ENCODE measurements at places on chromosomes 13 and 19.

DNA sequence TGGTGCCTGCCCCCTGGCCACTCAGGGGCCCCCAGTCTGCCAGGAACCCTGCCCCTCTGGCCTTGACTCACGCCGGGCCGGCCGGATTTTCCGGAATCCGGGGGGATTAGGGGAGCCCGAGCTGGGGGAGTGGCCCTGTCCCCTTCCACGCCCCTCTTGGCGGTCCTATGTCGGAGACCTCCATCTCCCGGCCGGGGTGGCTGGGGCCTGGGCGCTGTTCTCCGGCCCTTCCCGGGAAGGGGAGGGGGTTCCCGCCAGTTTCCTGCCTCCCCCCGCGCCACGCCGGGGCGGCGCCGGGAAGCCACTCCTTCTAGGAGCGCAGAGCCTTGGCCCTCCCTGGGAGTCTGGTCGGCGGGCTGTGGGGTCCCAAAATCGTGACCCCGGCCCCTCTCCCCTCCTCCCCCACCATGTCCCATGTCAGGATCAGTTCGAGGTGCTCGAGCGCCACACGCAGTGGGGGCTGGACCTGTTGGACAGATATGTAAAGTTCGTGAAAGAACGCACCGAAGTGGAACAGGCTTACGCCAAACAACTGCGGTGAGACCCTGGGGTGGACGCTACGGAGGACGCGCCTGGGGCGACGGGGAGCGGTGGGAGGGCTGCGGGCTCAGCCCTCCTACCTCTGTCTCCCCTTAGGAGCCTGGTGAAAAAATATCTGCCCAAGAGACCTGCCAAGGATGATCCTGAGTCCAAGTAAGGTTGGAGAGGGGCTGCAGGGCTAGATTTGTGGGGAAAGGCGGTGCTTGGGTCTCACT, 1.3 kb downstream of the TRIP10 start:
- DNase-seq, result no peak

GRCh38 chr13:73922493-73923393, 211.5 kb downstream of the KLF12 start:
- DNase-seq, result no peak

- no peak for DNase-seq
Observed at GRCh38 chr13:96165840-96166239, 75.9 kb downstream of the HS6ST3 start.

DNA sequence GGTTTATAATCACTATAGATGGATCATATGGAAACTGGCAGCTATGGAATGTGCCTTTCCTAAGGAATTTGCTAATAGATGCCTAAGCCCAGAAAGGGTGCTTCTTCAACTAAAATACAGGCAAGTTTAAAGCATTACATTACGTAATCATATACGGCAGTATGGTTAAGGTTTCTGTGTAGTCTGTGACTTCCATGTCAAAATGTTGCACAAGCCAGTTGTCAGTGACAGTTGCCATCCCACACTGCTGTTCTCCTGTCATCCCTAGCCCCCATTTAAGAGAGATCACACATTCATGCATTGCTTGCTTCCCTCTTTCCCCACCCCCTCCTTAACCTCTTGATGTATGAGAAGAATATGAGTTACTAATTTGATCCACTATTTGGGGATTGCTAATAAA, 47.3 kb downstream of the BRCA2 start:
- no peak for DNase-seq

GRCh38 chr19:6516018-6516658, 14.0 kb upstream of the TUBB4A start:
- peak; percentile 62 for DNase-seq

GRCh38 chr13:100600461-100600860, 11.9 kb upstream of the GGACT start:
- DNase-seq, result no peak

GRCh38 chr19:13784731-13785452, 10.4 kb upstream of the ZSWIM4 start:
- DNase-seq, result peak; percentile 67

GRCh38 chr13:37148501-37148900, 43.0 kb upstream of the CSNK1A1L start:
- no peak for DNase-seq

DNA sequence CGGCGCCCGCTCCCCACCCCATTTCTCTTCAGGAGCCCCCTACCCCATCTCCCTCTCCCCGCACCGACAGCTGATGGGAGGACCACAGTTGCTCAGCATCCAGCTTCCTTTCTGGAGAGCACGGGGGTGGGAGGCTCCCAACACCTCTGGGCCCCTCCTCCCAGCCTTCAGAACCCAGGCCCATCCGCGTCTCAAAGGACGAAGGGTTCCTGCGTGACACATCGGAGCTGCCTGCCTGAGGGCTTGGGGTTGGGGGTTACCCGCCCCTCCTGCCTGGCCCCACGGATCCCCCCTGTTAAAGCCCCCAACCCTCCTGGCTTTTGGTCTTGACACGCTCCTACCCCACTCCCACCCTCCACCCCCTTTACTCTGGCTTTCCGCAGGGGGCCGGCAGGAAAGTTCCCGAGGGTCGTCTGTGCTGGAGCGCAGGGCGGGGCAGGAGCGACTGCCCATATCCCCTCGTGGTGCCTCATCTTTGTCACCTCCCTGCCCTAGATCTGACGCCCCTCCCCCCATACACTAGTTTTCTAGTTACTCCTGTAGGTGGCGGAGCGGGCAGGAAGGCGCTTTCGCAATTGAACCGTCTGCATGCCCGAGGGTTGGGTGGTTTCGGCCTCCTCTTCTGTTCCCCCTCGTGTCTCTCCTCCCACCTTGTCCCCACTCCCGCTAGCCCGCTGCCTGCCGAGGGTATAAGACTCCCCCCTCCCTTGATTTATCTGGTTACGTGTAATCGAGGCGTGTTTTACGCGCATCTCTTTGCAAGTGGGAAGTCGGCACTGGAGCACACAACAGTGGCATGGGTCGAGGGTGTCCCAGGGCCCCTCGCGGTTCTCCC, 924 bp downstream of the TRAPPC5 start:
- peak; percentile 73 for DNase-seq

DNA sequence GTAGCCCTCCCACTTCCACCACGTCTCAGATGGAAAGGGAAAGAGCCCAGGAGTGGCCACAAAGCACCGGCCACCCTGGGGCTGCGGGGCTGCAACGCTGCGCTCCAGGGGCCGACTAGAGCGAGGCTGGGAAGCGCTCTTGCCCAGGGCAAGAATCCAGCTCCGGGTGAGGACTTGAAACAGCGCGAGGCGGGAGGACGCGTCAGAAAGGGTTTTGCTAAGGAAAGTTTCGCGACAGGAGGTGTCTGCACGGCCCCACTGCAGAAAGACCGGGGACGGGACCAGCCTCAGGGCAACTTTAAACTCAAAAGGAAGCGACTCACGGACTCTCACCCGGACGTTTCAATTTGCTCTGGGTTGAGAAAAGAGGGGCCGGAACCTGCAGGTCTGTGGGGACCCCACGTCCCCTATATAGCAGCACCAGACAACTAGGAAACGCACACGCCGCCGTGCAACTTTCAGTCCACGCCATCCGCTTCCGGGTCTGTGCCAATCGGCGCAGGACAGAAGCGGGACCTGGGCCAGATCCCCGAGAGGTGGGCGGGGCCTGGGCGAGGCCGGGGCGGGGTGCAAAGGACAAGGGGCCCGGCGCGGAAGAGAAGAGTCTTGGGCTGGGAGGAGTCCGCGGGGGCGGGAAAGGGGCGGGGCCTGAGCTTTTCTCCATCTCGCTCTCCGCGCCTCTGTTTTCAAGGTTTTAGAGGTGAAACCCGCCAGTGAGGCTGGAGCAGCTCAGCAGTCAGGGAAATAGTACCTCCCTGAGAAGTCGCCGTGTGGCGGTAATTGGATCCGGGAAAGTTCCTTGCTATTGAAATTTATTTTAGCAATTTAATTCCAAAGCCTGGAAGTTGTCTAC, at the start of gene ZNF816:
ZNF816 (minus strand) TSS at position 488 of the 853 bp plus-strand sequence. CDS start 6,792 bp downstream, outside the sequence.
- DNase-seq, result peak; percentile 99

GRCh38 chr13:59834801-59835200, 328.9 kb downstream of the DIAPH3 start:
- no peak for DNase-seq

DNA sequence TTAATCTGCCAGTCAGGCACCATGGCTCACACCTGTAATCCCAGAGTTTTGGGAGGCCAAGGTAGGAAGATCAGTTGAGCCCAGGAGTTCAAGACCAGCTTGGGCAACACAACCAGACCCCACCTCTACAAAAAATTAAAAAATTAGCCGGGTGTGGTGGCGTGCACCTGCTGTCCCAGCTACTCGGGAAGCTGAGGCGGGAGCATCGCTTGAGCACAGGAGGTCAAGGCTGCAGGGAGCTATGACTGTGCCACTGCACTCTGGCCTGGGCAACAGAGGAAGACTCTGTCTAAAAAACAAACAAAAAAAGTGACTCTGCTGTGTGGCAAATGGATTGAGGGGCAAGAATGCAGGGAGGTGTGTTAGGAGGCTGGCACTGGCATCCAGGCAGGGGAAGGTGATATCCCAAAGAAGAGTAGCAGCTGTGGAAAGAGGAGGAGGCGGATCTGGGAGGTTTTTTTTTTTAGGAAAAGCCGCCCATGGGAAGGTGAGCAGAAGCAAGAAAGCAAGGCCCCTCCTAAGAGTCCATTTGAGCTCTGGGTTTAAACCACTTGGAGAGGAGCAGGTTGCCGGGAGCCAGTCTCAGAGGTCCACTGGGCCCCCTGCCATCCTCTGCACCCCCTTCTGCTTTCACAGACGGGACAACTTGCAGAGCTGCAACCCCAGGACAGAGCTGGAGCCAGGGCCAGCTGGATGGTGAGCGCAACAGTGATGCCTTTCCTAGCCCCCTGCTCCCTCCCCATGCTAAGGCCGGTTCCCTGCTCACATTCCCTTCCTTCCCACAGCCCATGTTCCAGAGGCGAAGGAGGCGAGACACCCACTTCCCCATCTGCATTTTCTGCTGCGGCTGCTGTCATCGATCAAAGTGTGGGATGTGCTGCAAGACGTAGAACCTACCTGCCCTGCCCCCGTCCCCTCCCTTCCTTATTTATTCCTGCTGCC, 2.1 kb downstream of the HAMP start:
- no peak for DNase-seq

GRCh38 chr13:65725006-65725405, 1505.1 kb downstream of the PCDH9 start:
- no peak for DNase-seq

DNA sequence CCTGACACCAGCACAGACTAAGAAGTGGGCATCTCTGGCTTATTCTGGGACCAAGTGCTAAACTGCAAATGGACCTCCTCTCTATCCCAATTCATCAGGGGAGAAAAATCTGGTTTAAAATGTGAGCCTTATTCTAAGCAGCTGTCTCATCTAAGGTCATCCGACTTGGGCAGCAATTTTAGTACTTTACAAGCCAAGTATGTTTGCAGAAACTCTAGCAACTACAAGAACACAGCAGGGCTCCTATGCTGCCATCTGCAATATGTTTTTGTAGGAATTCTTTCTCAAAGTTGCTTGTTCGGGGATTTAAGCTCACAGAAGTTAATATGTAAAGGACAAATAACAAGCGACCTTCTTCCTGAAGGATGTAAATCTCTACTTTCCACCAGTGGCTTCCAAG, 113.1 kb downstream of the FOXO1 start:
- no peak for DNase-seq

GRCh38 chr19:12596485-12596884, 14.1 kb downstream of the ZNF490 start:
- DNase-seq, result no peak

DNA sequence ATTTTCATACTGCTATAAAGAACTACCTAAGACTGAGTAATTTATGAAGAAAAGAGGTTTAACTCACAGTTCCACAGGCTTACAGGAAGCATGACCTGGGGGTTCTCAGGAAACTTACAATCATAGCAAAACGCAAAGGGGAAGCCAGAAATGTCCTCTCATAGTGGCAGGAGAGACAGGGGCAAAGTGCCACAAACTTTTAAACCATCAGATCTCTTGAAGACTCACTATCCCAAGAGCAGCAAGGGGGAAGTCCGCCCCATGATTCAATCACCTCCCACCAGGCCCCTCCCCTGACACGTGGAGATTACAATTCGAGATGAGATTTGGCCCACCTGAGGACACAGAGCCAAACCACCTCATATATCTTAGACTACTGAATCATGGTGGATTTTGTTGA, 198.7 kb downstream of the KCTD12 start:
- DNase-seq, result no peak

DNA sequence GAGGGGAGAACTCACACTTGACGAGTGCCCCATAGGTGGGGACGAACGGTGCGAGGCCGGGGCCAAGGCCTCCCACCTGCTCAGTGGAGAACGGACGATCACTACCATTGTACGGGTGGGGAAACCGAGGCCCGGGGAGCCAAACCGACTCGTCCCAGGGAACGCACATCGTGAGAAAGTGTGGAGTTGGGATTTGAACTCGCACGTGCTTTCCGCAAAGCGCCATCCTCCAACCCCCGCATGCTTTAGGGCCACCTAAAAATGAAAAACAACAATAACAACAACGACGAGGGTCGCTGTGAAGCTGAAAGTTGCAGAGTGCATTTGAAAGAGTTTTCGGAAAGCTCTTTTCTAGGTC, 458 bp downstream of the ARHGEF1 start:
- no peak for DNase-seq

DNA sequence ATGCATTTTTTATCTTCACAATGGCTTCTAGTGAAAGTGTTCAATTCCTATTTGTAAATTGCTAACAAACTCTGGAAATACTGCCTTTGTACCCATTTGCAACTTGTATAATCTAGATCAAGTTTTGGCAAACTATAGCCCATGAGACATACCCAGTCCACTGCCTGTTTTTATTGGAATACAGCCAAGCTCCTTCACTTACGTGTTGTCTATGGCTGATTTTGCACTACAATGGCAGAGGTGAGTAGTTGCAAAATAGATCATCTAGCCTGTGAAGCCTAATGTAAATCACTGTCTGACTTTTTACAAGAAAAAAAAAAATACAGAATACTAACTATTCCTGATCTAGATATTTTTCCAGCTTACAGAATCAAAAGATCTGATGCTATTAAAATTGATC, 37.1 kb downstream of the DZIP1 start:
- no peak for DNase-seq

GRCh38 chr13:79451500-79451962, 29.4 kb upstream of the NDFIP2 start:
- DNase-seq, result peak; percentile 98

GRCh38 chr19:1756705-1757465, 3.6 kb downstream of the ONECUT3 start:
- DNase-seq, result no peak

DNA sequence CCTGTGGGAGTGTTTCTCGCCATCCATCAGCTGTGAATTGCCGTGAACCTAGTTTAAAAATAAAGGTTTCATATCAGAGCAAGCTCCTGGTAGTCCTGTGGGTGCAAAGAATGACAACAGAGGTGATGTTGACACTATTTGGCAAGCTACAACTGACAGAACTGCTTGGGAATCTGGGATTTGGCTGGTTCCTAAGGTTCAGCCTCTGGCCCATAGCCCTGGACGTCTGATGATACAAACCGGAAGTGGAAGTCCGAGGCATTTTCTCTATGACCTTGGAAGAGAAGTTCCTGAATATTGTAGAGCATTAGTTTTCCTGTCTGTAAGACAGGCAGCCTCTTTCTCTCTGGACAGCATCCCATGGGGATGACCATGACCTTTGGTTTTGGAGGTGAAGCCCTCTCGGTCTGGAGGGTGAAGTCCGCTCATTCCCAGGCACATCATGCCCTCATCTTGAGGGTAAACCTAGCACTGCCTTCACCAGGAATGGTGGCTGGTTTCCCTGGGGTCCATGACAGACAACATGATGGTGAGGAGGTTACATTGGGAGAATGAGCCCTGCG, 29.1 kb downstream of the GATAD2A start:
- DNase-seq, result no peak

- DNase-seq, result no peak
Observed at GRCh38 chr13:113636266-113636963, 21.6 kb downstream of the ATP4B start.

Data from stimulated activated CD4-positive, alpha-beta T cell treated with anti-CD3 and anti-CD28 coated beads, Interleukin-4, amount 100 ng/mL, for 4 hours (primary cell).